Stimulated activated CD8-positive, alpha-beta memory T cell treated with anti-CD3 and anti-CD28 coated beads, Interleukin-15, amount 100 ng/mL, for 4 hours (primary cell): ENCODE measurements at places on chromosomes 7 and 10.

GRCh38 chr10:86751477-86751876, 4.9 kb upstream of the BMPR1A start:
- DNase-seq = no peak

GRCh38 chr7:155244675-155245074, 53.0 kb upstream of the INSIG1 start:
- DNase-seq = no peak

GRCh38 chr10:52106899-52107298, 207.2 kb upstream of the DKK1 start:
- DNase-seq = no peak

- DNase-seq = no peak
Observed at GRCh38 chr10:132101529-132101928, 35.8 kb downstream of the JAKMIP3 start.

- no peak for DNase-seq
Observed at GRCh38 chr10:93287775-93288174, 194.4 kb downstream of the MYOF start.
